ENCODE measurements at places on chromosomes 3 and 15.

DNA sequence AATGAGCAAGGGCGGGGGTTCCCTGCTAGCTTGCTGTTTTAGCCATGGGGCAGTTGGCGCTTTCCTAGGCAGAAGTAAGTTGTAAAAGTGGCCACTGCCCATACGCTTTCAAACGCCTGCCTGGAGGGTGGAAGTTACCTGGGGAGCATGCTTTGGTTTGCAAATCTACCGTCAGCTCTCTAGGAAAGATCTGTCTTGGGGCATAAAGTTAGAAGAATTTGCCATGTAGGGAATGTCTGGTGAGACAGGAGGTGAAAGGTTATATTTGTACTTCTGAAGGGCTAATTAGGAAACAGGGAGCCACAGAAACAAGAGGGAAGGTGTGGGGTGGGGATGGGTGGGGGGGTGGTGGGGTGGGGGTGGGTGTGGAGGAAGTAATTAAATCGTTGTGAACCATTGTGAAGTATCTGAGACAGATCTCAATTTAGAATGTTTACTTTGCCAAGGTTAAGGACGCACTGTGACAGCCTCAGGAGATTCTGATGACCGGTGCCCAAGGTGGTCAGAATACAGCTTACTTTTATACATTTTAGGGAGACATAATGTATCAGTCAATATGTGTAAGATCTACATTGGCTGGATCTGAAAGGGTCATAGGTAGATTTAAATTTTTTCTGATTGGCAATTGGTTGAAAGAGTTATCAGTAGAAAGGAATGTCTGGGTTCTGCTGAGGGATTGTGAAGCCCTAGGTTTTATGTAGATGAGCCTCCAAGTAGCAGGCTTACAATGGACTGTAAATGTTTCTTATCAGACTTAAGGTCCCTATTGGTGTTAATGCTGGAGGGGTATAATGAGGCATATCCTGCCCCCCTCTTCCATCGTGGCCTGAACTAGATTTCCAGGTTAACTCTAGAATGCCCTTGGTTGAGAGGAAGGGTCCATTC, 62.0 kb upstream of the GCNT3 start:
- DNase-seq, result no peak

DNA sequence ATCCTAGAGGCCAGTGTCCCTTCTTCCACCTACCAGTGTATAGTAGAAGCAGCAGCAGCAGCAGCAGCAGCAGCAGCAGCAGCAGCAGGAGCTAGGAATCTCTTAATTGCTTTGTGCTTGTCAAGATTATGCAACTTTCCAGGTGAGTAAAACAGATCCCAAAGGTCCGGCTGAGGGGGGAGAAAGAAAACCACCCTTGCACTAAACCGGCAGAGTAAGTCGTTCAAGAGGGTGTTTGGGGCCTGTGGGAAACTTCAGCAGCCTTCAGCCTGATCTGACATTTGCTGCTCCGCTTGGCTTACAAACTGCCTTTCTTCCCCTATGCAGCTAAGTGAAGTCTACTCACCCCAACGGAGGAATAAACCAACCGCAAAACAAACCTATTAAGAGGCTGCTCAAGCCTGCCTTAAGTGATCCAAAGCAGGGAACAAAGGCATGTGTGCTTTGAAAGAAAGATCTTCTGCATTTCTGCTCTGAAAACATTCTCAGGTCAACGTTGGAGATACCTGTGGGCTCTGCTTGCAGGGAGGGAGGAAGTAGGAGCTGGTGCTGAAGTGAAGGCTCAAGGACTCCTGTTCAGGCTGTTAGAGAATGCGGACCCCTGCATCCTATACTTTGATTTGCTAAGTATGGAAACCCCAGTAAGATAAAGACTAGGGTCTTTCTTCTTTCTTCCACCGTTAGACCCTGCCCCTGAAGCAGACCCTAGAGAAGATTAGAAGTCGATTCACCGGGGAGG, 35.7 kb upstream of the DLG1 start:
- DNase-seq, result peak; percentile 17

- DNase-seq, result no peak
Observed at GRCh38 chr3:59998058-59998457, 948.2 kb upstream of the CFAP20DC start.

- no peak for DNase-seq
Observed at GRCh38 chr3:97975466-97975865, 3.2 kb upstream of the RIOX2 start.

DNA sequence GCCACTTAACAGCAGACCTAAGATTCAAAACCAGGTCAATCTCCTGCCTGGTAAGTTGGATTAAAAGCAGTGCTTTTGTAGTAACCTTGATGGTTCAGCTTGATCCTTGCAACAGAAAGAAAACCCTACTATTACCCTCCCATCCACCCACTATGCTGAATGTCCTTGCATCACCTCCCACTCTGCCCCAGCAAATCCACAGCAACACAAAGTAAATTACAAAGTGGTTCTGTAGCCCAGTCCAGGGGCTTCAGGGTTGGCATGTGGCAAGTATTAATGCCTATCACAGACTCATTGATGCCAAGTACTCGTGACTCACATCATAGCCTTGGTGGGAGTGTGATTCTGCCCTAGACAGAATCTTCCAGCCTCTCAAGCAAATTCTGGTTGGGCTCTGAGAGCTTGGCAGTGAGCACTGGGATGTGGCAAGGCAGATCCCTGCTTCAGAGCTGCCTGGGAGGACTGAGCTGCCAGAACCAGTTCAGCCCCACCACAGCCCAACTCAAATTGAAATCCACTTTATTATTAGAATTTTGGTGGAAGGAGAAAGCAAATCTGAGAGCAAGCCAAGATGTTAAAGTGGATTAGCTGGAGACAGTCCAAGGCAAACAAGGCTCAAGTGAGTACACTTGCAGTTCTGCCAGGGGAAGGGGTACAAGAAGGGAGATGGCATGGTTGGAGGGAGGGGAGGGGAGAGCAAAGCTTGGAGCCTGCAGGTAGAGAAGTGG, 225.8 kb upstream of the UMPS start:
- no peak for DNase-seq

DNA sequence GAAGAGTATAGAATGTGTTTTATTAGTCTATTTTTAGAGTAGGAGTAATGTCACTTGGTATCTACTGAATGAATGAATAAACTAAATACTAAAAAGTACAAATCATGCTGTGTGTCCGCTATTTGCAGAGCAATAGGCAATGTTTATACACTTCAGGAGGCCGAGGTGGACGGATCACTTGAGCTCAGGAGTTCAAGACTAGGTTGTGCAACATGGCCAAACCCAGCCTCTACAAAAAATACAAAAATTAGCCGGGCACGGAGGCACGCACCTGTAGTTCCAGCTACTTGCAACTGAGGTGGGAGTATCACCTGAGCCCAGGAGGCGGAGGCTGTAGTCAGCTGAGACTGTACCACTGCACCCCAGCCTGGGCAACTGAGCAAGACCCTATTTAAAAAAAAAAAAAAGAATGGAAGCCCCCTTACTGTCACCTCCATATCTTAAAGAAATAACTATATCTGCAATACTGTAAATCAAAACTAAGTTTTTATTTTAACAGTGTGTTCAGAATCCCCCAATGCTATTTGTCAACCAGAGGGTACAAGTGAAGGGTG, 98.4 kb downstream of the DHX30 start:
- no peak for DNase-seq

- no peak for DNase-seq
Observed at GRCh38 chr3:169041677-169042171, 621.8 kb downstream of the MECOM start.

DNA sequence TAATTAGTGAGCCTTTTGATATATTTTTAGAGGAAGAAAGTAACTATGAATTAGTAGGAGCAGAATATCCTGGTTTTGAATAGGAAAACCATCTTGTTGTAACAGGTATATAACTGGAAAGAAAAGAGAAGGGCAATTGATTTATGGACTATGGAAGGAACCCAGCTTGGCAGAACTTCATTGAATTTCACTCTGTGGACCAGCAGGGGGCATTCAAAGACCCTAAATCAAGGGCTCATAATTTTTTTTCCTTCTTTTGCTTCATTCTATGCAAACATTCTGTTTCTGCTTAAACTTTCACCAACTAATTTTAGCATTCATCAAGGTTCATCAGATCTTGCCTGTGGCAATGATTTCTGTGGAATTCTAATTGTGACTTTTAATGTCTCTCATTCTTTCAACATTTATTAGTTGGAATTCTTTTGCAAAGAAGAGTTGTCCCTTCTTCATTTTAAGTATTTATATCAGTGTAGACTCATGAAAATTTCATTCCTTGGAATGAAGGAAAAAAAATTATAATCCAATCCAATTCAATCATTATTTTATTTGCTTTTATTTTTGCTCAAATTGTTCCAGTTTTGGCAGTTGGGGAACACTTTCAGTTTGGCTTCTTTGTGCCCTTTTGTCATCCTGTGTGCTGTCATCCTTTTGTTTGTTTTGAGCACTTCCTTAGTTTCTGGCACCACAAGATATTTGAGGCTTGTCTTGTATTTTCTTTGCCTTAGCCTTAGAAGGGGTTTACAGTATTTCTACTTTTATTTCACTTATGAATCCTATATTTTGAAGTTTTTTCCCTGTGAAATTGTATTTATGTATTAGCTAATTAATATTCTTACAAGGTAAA, 30.4 kb downstream of the NXPE3 start:
- DNase-seq, result no peak

GRCh38 chr3:9130345-9131305, 118.8 kb downstream of the SRGAP3 start:
- no peak for DNase-seq

GRCh38 chr3:149553781-149554451, 79.4 kb downstream of the TM4SF4 start:
- DNase-seq, result no peak

GRCh38 chr3:11224870-11225229, 47.3 kb upstream of the ATG7 start:
- no peak for DNase-seq

DNA sequence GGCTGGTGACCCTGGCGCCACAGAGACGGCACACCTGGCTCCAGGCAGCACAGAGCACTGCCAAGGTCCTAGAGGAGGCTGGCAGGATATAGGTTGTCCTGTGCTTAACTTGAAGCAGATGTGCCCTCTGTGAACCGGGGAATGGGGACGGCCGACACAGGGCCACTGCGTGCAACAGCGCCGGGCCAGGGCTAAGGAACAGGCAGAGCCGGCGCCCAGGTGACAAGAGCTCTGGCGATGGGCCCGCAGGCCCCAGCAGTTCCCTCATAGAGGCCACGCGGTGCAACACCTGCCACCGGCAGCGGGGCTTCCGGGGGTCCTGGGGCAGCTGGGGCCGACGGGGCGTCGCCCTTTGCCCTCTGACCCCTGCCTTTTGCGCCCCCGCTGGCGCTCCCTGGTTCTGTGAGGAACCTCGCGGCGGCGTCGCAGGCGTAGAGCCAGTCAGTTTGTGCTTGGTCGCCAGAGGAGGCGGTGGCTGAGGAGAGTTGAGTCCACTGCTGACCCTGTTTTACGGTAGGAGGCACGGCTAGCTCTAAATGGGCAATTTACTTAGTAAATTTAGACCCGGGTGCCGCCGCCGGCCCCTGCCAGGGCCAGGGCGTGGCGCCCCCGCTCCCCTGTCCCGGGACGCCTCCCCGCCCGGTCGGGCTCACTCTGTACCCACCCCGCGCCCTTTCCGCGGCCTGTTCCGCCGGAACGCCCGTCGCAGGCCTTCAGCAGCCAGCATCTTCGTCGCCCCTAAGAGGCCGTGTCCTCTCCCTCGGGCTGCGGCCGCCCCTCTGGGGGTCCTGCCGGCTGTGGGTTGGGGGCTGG, at the start of gene NPAP1:
NPAP1 (plus strand) TSS at position 444 of the 813 bp plus-strand sequence; CDS start at position 537, 93 bp downstream.
- no peak for DNase-seq

DNA sequence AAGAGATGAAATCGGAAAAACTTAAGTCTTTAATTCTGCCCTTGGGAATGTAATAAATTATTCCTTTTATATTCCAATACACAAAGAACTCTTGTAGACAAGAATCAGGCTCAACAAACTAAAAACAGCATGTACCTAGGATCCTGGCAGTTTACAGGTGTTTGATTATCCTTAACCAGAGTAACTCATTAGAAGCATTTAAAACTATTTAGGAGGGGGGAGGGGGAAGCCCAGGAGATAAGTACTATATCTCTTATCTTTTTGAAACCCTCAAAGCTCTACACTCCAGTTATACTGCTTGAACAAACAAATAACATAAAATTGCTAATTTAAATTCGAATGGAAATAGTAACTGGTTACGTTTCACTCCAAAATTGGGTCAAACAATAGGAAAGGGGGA, 1.9 kb downstream of the CNBP start:
- no peak for DNase-seq

DNA sequence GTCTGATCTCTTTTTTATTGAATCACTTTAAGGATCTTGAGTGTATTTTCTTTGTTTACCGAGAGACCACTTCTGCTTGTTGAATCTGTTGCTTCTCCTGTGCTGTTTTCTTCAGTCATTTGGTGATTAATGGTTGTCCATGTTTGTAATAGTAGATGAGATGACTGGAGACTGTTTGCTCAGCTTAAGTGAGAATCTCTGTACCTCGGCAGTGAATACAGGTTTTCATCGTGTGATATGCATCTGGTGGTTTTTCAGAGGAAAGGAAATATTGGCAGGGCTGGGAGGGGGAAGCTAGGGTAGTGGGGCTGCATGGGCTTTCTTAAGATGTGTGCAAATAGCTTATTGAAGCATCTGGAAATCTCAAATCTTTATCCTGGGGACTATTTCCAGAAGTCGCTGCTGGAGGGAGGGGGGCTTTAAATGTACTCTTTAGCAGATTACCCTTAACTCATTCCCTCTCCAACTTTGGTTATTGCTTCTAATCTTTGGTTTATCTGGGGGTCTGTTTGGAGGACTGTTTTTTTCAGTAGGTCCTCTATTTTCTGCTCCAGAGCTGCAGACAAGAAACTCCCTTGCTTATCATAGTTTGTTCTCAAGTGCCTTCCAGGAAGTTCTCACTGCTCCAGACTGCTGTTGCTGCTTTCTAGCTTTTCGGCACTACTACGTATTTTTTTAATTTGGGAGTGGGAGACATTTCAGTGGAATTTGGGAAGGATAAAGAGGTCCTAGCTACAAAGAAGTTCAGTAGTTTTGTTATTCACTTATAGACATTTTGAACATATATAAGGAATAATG, 19.4 kb downstream of the CMTM8 start:
- DNase-seq, result peak; percentile 45

GRCh38 chr15:37100966-37101215, 542 bp upstream of the MEIS2 start:
- DNase-seq, result no peak

- no peak for DNase-seq
Observed at GRCh38 chr15:77502379-77503095, 81.8 kb downstream of the HMG20A start.

DNA sequence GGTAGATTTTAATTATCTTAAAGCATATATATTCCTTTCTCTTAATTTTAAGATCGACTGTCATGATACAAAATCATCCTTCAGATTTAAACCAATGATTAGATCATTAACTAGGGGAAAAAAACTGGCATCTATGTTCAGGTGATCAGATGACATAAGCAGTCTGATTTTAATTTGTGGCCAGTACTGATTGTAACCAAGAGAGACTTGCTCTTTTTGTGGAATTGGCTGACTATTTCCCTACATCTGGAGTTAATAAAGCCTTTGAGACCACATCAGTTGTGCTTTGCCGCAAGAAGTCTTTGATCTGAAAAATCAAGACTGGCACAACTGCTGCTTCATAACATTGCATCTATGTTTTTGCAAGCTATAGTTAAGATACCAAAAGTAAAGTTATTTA, 148.4 kb upstream of the CGNL1 start:
- DNase-seq, result no peak
